Placental pericyte (primary cell): ENCODE measurements at places on chromosomes 5 and 9. TPM values are rescaled to one million over a fixed set of nuclear protein-coding genes. Genes with fewer than 3 reads are reported as not detected.

Gene ZNF879
- total RNA-seq, result 2.6 and 3.3 TPM in 2 replicates

Gene DMRT3
- not detected in 2 replicates for total RNA-seq

Gene FBN2
- 154 and 431 TPM in 2 replicates for total RNA-seq

Gene PDGFRB
- 114 and 359 TPM in 2 replicates for total RNA-seq

Gene PCDHGB7
- 7.6 and 14.0 TPM in 2 replicates for total RNA-seq

Gene F2R
- total RNA-seq, result 87.3 and 145 TPM in 2 replicates

Gene SPINK1
- total RNA-seq, result not detected in 2 replicates

Gene TTC1
- 40.8 and 42.5 TPM in 2 replicates for total RNA-seq
